DMS153 (cell line): ENCODE measurements at places on chromosomes 7 and 10.
A peak's percentile ranks its signal among the peaks of the same experiment; 100 is the strongest.

- no peak for DNase-seq
These were observed 244.9 kb downstream of the SKAP2 start for GRCh38 chr7:26619348-26619984.

DNA sequence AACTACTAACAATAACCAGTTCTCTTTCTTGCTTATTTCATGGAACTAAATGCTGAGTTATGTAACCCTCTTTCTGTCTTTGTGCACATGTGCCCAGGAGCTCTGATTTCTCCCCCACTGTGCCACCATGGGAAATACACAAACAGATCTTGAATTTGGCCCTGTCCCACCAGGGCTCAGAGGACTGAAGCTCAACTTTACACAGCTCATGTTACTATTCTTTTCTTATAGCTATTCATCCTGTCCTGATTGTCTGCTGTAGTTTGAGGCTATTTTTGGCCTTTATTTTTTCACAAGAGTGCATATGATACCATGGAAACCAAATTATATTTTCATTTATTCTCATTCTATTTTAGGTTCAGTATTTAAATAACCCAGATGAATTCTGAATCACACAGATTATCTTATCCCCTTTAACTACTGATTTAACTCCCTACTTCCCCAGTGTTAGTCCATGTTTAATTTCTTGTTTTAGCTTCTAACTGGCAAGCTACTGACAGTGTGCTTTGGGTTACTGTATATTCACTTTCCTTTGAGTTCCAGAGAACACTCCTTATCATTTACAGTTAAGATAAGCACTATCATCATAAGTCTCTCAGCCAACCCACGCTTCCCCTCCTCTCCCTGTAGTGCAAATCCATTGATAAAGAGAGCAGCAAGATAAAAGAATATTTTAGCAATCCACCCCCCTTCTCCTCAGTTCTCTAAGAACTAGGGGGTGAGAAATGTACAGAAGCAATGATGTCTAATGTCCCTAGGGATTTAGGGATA lies 71.8 kb upstream of the GSDME start:
- no peak for DNase-seq

DNA sequence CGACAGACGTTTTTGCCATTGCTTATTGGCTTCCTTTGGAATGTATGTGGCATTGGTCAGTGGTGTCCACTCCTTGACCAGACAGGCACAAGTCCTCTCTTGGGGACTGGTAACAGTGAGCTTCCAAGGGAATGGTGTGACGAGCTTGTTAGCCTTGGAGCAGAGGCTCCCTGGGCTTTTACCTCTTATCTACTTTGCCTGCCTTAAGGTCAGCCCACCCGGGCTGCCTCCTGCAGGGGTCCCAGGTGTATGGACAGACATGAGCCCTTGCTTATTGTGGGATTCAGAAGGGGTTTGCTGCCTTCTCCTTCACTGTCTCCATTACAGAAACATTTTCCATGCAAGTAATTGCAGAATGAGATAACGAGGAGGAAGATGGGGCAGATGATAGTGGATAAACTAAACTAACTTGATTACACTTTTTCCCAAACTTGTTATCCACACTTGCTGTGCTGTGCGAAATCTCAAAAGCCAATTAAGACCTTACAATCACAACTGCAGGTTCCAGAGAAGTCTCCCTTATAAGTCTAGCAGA lies 29.7 kb downstream of the PLPP4 start:
- DNase-seq, result no peak

GRCh38 chr10:1434912-1435692 lies 302.2 kb downstream of the ADARB2 start:
- peak; percentile 61 for DNase-seq

DNA sequence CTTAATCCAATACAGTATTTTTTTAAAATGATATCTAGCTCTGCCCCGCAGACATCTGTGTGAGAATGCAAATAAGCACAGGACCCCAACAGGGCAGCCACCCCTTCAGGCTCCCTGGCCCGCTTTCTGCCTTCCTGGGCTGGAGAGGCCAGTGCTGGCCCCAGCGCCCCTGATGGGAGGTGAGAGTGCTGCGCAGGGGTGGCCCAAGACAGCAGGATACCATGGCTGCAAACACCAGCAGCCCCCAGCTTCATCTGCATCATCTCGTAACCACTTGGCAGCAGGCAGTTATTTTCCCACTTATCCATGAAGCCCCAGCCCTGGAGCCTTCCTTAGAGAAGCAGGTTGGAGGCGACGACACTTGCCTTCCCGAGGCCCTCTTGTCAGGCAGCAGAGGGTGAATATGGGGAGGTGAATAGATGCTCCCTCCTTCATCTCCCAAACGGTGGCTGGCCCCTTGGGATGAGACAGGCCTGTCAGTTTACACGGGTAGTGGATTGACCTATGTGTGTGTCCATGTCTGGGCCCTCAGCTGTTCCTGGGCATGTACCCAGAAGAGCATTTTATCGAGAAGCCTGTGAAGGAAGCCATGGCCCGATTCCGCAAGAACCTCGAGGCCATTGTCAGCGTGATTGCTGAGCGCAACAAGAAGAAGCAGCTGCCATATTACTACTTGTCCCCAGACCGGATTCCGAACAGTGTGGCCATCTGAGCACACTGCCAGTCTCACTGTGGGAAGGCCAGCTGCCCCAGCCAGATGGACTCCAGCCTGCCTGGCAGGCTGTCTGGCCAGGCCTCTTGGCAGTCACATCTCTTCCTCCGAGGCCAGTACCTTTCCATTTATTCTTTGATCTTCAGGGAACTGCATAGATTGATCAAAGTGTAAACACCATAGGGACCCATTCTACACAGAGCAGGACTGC lies 71.2 kb downstream of the ALOX5 start:
- DNase-seq, result no peak

DNA sequence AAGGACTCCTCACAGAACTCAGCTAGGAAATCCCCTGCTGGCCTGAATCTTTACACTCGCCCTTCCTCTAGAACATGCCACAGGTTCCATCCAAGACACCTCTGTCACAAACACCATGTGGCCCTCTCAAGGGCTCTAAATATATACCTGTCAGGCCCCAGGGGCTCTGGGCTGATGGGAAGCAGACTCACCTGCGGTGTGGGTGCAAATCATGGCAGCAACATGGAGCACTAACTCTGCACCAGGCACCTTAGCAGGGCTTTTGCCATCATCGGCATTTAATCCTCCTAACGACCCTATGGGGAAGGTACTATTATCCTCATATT lies 17.3 kb downstream of the SH3PXD2A start:
- DNase-seq, result no peak

GRCh38 chr7:139118805-139119485 lies 9.4 kb upstream of the ZC3HAV1 start:
- no peak for DNase-seq

- DNase-seq, result no peak
These were observed 28.6 kb upstream of the NCAPG2 start for GRCh38 chr7:158733220-158733519.

- DNase-seq, result no peak
These were observed 5.8 kb downstream of the ZNF365 start for GRCh38 chr10:62380016-62380415.

DNA sequence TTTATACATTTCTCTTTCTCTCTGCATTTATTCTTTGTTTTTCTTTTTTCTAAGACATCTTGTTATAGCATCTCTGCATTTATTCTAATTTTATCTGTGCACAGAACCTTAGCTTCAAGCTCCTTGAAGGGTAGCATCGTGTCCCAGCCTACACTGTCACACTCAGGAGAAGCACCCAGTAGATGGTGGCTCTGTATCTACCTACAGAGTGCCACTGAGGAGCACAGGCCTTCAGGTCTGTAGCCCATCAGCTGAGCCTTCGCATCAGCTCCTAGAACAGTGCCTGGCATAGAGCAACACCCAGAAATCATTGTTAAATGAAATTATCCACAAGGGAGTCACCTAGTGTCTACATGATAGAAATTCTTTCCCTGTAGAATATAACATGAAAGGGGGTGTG lies 203.0 kb upstream of the KLF14 start:
- DNase-seq, result no peak

GRCh38 chr7:3175285-3175902 lies 125.7 kb upstream of the SDK1 start:
- DNase-seq, result no peak

- no peak for DNase-seq
These were observed 73.7 kb downstream of the ITIH5 start for GRCh38 chr10:7593063-7593462.

DNA sequence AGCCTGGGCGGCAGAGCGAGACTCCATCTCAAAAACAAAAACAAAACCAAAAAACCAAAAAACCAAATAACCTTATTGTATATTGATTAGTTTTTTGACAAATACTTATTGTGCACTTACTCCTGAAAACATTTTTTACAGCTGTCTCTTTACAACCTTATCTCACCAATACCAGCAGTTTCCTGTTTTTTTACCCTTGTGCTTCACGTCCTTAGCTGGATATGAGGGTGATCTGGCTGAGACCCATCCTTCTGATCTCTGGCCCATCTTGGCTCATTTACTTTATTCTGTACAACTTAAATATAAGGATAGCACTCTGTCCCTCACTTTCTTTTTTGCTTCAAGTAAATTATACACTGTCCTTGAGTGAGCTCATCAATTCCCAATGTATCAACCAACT lies 104.6 kb upstream of the DNAJB12 start:
- no peak for DNase-seq

DNA sequence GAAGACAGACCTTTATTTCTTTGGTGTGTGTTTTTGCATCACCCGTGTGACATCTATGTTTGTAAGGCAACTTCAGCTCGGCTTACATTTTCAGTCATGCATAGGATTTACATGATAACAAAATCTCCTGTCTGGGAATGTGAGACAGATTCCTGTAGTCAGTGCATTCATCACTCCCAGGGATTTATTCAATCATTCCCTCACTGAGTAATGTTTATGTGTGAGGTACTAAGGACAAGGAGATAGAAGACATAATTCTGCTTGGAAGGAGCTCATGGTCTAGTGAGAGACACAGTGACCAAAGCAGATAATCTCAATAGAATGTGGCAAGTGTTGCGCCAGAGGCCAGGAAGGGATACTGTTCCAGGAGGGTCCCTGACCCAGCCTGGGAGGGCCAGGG lies 35.2 kb upstream of the BMPER start:
- DNase-seq, result no peak

GRCh38 chr7:30057741-30058140 lies 29.5 kb downstream of the PLEKHA8 start:
- DNase-seq, result no peak

DNA sequence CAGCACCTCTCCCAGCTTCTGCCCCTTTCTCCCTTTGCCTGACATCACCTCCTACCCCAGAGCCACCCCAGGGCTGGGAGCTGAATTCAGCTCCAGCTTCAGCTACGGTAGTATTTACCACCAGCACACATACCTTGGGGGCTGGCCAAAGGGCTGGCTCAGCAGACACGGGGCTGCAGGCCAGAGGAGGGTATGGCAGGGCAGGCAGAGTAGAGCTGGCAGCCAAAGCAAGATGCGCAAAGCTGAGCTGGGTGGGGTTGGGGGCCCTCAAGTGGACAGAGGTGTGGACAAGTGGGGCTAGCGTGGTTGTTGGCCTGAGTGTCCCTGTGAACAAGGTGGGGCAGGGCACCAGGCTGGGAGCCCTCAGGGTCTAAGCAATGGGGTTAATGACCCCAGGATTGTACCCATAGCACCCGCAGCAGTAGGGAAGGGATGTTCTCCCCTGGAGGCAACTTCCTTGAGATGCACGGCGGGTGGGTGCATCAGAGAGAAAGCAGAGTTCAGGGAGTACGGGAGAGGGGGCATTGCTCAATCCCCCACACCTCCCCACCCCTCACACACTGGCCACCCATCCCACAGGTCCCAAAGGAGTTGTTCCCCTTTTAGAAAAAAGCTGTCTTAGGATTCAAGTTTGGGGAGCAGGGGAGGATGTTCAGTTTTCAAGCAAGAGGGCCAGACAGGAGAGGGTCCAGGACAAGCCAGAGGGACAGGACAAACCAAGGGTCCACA lies 8.0 kb downstream of the VSIR start:
- DNase-seq, result no peak

DNA sequence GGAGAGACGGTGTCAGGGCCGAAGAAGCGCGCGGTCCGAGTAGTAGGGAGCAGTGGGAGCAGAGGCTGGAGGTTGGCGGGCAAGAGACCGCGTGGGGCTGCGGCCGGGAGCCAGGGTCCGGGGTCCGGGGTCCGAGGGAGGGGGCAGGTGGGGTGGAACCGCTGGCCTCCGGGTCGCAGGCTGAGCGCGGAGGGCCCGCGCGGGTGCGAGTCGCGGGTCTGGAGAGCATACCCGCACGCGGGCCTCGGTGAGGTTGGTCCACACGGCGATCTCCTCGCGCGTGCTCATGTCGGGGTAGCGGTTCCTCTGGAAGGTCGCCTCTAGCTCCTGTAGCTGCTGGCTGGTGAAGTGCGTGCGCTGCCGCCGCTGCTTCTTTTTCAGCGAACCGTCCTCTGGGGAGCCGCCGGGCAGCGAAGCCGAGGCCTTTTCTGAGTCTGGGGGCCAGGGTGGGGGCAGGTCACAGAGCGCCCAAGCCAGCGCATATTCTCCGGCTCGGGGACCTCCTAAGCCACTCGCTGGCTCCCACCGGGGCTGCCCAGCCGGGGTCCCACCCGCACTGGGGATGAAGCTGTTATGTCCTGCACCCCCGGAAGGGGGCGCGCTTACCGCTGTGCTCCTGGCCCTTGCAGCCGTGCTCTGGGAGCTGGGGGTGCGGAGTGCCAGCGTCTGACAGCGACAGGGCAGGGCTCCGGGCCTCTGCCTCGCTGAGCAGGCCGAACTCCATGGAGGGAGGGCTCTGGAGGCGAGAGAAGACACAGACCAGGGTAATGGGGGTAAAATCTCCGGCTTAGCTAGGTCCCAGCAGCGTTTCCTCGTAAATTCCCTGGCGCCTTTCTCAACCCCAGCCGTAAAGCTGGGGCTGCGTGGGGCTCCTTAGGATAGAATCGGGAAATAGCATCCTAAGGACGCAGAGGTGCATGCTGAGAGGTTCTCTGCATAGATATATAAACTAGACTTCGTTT lies 5.5 kb downstream of the ELOVL3 start:
- peak; percentile 4 for DNase-seq

DNA sequence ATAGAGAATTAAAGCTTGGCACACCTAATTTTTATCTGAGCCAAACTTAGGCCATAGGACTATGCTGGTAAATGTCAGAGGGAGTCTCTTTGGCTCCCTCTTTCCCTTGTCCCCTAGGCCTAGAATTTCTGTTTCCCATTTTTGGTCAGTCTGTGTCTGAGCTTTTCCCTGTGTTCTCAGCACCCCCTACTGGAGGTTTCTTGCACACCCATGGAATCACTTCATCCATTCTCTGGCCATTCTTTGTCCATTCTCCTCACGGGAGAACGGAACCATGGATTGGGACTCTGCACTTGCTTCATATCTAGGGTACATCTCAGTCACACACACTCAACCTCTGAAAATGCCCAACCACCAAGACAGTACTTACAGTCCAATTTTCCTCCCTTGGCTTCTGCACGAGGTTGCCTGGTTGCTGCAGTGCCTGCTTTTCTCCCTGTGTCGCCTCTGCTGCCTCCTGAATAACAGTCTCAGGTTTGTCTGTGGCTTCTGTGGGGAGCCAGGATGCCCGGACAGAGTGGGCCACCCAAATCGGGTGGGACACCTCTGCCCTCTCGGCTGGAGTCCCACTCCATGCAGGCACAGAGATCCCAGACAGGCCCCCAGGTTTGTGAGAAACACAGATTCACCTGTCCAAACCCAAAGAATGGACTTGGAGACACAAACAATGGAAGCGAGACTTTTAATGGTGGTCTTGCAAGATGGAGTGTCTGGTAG lies 35.1 kb upstream of the DNAH11 start:
- DNase-seq, result no peak
